ENCODE measurements at places on chromosomes 6 and 20. TPM values are rescaled to one million over a fixed set of nuclear protein-coding genes. Genes with fewer than 3 reads are reported as not detected.

The FABP7 gene
- not detected for total RNA-seq

The SNAI1 gene
- total RNA-seq, result 4.6 TPM

The HEY2 gene
- 0.86 TPM for total RNA-seq

The TPBG gene
- 34.9 TPM for total RNA-seq

The ACOT8 gene
- 25.4 TPM for total RNA-seq

The FAM217A gene
- total RNA-seq, result not detected

The TP53TG5 gene
- not detected for total RNA-seq

The DDO gene
- 4.9 TPM for total RNA-seq

The SYCP2L gene
- total RNA-seq, result 0.43 TPM

The PRSS35 gene
- 2.9 TPM for total RNA-seq

The TGM6 gene
- not detected for total RNA-seq

The NKX2-4 gene
- not detected for total RNA-seq

The CALHM6 gene
- total RNA-seq, result 1.4 TPM

The TFB1M gene
- total RNA-seq, result 13.7 TPM

The SEMG1 gene
- total RNA-seq, result not detected

The ZNF165 gene
- total RNA-seq, result 0.97 TPM

The KIF25 gene
- not detected for total RNA-seq

The DAAM2 gene
- total RNA-seq, result 59.9 TPM

The KIF13A gene
- total RNA-seq, result 108 TPM

The KHDRBS2 gene
- not detected for total RNA-seq

The LY6G6D gene
- total RNA-seq, result not detected

The ARMH2 gene
- total RNA-seq, result not detected

The GLO1 gene
- 135 TPM for total RNA-seq
